ENCODE measurements at places on chromosomes 13 and 19. TPM values are rescaled to one million over a fixed set of nuclear protein-coding genes. Genes with fewer than 3 reads are reported as not detected.

- peaks cover 21% of the 10 kb centered on the region for H3K4me1 ChIP-seq
- H3K4me3 ChIP-seq, result peak within 1 kb of the TSS; percentile 89
- H3K36me3 ChIP-seq, result peaks cover under 1% of the 10 kb centered on the region
- peak; percentile 87 for DNase-seq
These were observed at the start of gene EFNB2 for GRCh38 chr13:106535552-106536243. TSS of gene EFNB2 (minus strand) at chr13:106535662. CDS start at chr13:106534964, 698 bp downstream.

- no peak overlapping the region for H3K27ac ChIP-seq
- H3K27me3 ChIP-seq, result peaks cover 3% of the 10 kb centered on the region
- no peaks in the 10 kb centered on the region for H3K4me1 ChIP-seq
- no peaks in the 10 kb centered on the region for H3K36me3 ChIP-seq
- no peak overlapping the region for H3K4me3 ChIP-seq
These were observed 64.8 kb upstream of the XPO4 start for GRCh38 chr13:20967340-20967739.

- H3K4me1 ChIP-seq, result no peaks in the 10 kb centered on the region
- no peak overlapping the region for H3K27ac ChIP-seq
- H3K4me3 ChIP-seq, result no peak overlapping the region
These were observed 190.8 kb downstream of the TEX29 start for GRCh38 chr13:111511219-111511732.

GRCh38 chr19:41478171-41478570 is 35.2 kb downstream of the ERICH4 start:
- H3K4me1 ChIP-seq, result peaks cover 17% of the 10 kb centered on the region
- H3K36me3 ChIP-seq, result no peaks in the 10 kb centered on the region
- no peak overlapping the region for H3K27ac ChIP-seq
- no peak overlapping the region for H3K4me3 ChIP-seq
- DNase-seq, result no peak

DNA sequence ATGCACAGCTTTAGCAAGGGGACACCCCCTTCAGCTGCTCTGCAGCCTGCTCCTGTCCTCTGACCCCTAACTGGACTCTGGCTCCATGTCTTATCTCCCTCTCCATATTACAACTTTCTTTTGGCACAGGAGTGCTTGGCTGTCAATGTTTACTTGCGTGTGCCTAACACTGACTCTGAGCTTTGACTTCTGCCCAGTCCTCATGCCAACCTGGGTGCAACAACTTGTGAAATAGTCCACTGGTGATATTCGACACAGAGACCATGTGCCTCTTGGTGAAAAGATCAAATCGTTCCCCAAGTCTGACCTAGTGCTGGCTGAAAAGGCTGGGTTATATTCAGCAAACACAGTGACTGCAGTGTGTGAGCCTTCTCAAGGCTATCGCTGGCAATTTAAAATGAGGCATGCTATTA is 34.1 kb upstream of the KLF12 start:
- H3K27me3 ChIP-seq, result peaks cover 8% of the 10 kb centered on the region
- H3K27ac ChIP-seq, result no peak overlapping the region
- no peak overlapping the region for H3K4me3 ChIP-seq
- no peak for DNase-seq
- no peaks in the 10 kb centered on the region for H3K36me3 ChIP-seq

PGLYRP2 gene
- total RNA-seq, result not detected

DNA sequence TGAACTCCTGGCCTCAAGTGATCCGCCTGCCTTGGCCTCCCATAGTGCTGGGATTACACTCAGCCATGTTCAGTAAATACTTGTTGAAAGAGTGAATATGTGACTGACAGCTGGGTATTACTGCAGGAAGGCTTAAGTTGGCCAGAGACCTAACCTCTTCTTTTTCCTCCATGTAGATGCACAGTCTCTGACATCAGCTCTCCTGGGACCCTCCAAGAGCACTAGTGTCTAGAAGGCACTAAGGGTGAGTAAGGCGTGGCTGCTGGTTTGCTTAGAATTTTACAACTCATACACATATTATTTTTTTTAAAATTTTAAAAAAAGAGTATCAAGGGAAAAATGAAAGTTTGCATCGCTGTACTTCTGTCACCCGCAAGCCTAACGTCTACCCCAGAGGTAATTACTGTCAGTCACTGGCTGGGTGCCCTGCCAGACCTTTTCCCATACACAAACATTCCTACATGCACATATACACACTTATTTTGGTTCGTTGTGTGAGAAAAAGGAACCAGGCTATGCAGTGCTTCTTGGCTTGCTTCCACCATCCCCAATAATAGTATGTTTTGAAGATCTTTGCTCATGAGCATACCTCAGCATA is 122.0 kb downstream of the SIPA1L3 start:
- H3K36me3 ChIP-seq, result peaks cover 29% of the 10 kb centered on the region
- no peaks in the 10 kb centered on the region for H3K27me3 ChIP-seq
- H3K4me3 ChIP-seq, result peak overlapping the region; percentile 8

TLE6 gene
- 0.42 TPM for total RNA-seq

ZIM2 gene
- total RNA-seq, result not detected

- no peak for DNase-seq
- H3K36me3 ChIP-seq, result no peaks in the 10 kb centered on the region
- H3K27ac ChIP-seq, result no peak overlapping the region
- no peaks in the 10 kb centered on the region for H3K4me1 ChIP-seq
- H3K4me3 ChIP-seq, result no peak overlapping the region
- no peaks in the 10 kb centered on the region for H3K27me3 ChIP-seq
These were observed 343.0 kb downstream of the KLF5 start for GRCh38 chr13:73401769-73402168.

All from activated B cell treated with CpG ODN at 0.5 μM for 24 hours (primary cell).